ENCODE measurements at places on chromosomes 1 and 21.

- no peak for DNase-seq
These were observed 89.2 kb downstream of the PLXNA2 start for GRCh38 chr1:208154679-208155642.

GRCh38 chr1:42832641-42833240 lies 13.7 kb upstream of the ZNF691 start:
- DNase-seq: no peak

GRCh38 chr21:42844411-42845113 lies 34.8 kb downstream of the WDR4 start:
- DNase-seq: no peak

DNA sequence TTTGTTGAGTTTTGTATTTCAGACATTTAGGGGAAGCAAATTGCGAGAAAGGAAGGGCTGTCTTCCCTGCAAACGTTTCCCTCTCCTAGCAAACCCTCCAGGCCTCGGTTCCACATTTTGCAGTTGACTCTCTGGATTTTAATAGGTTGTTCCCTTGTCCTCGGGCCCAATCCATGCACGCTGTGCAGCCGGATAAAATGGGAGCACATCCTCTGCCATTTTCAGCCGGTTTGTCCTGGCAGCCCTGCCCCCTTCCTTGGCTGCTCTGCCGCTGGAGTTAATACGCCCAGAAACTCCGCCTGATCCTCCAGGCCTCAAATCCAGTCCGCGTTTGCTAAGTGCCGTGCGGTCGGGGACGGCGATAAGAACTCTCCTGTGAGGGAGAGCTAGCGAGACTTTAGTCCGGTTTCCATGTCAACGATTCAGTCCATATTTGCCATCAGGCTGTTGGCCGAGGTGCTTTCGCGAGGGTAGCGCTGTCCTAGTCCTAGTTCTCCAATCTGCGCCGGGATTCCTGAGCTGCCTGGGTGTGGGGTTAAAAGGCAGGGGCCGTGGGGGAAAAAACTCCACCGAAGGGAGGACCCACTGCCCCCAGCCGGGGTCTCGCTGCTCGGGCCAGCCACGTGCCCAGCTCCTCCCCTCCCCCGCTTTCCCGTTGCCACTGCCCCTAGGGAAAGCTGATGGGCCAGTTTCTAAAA lies 2.9 kb upstream of the ARID1A start:
- DNase-seq: peak; percentile 97

GRCh38 chr1:38529391-38529790 lies 330.2 kb downstream of the RRAGC start:
- DNase-seq: no peak

DNA sequence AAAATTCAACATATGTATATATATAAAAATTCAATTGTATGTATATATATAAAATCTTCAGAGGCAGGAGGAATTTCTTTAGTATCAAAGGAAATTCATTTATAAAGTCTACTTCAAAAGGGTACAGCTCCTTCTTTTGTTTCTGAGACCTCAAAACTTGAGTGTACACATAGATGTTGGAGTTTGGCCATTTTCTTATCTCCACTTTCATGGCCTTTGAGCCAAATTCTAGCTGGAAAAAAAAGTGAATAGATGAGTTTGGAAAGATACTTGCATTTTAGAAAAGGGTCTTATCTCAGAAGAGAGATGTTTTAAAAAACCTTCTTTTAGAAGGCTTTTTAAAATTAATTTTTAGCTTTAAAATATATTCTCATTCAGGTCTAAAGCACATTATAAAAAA lies 103.2 kb downstream of the ATF6 start:
- no peak for DNase-seq

DNA sequence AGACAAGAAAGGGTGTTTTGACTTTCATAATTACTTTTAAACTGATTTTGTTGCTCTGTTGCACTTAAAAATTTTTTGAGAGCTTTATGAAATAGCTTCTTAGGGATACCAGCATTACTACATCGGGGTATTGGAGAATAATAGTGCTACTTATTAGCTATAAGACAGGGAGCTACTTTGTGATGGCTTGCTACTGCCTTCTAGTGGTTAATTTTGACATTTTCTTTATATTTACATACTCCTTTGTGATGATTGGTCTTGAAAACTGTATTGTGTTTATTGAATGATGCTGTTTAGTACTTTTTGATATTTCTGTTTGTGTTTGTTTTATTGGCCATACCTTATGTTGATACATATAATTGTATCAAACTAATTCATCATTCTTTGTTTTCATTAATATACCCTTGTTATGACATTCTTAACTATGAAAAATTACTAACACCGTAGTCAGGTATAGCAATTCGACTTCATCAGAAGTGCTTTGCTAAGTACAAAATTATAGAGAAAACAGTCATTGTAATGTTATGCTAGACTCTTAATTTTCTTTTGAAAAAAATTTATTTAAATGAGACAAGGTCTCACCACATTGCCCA lies 85.5 kb downstream of the CLIC4 start:
- DNase-seq: peak; percentile 31

DNA sequence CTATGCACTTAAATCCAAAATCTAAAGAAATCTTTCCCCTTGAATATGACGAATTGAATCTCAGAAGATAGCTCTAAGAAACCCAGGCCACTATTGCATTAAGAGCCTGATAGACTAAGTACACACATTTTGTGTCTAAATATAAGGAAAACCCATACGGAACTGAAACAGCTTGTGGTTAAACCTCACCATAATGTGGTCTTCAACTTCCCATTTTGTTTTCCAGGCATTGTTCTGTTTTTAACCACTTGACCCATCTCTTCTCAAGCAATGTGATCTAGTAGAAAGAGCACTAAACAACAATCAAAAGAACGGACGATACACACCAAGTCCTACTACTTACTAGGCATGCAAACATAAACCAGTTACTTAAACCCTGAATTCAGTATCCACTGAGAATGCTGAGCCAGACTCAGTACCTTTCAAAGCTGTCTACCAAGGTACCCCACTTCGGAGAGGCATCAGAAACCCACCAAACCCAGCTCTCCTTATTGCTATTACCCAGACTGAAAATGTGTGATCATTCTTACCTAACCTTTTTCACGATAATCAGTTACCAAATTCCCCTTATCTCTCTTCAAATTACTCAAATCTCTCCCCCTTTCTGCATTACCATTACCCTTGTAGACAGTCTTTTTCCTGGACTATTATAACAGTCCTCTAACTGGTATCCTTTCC lies 12.8 kb downstream of the OTUD7B start:
- no peak for DNase-seq

DNA sequence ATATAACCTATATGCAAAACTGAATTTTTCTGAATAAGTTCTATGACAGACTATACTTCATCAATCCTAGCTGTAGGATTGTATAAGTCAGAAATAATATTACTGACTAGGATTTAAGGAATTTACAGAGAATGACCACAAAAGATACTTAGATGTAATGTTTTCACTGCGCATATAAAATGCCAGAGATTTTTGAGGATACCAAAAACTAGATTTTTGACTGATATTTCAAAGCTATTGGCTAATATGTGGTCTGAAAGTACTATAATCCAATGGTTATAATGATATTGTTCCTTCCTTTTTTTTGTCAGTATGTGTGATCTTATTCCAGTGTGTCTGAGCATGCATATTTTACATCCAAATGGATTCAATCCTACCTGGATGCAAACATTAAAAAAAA lies 17.0 kb upstream of the IFI44L start:
- no peak for DNase-seq

DNA sequence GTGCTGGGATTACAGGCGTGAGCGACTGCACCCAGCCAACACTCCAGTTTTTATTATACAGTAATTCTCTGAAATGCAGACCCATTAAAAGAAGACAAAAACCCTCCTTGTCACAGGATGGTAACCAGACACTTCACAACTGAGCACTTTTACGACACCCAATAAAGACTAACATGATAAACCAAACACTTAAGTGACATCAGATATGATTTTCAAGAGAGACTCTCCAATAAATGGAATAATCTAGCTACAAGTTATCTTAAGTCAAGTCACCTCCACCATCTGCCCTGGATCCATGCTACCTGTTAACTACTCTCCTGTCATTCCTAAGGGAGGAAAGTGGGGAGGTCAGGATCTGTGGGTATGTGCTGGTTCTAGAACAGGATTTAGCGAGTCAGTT lies 5.6 kb downstream of the GNG12 start:
- DNase-seq: no peak

DNA sequence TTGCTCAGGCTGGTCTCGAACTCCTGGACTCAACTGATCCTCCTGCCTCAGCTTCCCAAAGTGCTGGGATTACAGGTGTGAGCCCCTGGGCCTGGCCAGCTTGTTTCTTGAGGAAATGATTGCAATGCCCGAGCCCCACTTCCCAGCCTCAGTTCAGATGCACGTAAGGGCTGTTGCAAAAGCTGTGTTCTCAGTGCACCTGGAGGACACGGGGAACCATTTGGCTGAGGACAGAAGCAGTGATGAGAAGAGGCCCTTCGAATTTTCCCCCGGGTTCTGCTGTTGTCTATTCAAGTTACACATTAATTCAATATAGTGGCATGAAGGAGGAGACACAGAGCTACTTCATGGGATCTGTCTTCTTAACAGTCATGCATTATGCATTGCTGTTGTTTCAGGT lies 78.8 kb upstream of the WDR26 start:
- no peak for DNase-seq

- no peak for DNase-seq
These were observed 69.6 kb downstream of the FCRL5 start for GRCh38 chr1:157482717-157483116.

DNA sequence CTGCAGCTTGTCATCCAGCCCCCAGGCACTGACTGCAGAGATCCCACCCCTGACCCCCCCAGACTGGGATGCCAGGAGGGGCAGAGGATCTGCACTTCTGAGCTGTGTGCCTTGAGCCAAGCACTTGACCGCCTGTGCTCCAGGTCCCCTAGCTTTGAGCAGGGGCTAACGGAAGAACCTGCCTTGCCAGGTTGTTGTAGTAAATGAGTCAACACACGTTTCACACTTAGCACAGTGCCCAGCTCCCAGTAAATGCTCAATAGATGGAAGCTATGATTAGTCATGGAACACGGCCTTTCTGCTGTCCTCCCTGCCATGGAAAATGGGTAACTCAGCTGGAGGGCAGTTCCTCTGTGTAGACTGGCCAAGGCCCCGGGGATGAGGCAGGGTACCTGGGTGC lies 24.1 kb downstream of the IFFO2 start:
- DNase-seq: no peak
